Suppressor macrophage (primary cell): ENCODE measurements at places on chromosomes 1 and 21.

DNA sequence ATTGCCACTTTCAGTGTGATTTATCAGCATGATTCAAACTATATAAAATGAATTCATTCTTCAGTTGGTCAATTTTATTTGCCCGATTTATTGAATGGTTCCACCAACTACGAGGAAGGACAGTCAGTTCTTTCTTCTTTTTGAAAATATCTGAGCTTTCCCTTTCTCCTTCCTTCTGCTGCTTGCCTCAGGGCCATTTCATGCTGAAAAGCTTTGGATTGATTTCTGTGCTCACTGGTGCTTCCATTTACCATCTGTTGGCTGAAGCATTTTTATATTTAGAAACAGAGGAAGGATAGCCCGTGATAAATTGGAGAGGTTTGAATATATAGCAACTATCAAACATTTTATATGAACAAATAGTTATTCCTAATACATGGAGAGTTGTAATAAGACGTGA, 68.9 kb upstream of the ADAMTS5 start:
- DNase-seq: no peak

DNA sequence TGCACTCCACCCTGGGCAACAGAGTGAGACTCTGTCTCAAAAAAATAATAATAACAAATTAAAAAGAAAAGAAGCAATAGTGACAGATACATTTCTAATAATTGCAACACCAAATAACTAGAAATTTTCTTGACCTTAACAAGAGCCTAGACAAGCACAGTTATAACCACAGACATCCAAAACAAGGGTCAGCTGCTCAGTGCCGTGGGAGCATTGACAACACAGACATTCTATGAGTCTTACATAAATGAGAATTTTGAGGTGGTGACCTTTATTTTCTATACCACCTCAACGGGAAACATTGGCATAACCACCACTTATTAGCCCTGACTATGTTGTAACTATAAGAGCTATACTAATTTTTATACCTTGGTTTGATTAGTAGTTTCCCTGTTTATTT, 156.1 kb downstream of the NR5A2 start:
- peak; percentile 29 for DNase-seq

- DNase-seq: peak; percentile 40
Measured at GRCh38 chr1:180227861-180228647, 2.0 kb upstream of the LHX4 start.

DNA sequence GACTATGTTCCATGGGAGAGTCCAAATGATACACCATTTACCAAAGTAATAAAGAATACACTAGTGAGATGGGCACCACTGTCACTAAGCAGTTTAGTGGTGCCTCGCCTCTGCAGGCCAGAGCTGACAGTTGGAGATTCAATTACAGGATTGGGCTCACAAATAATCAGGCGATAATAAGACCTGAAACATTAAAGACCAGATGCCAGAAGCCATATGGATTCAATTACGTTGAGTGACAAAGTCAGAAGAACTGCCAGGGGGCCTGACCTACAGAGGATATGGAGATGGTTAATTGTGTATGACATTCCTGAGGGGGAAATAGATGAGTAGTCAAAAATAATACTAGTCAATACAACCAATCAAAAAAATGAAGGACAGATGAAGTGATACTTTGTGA, 65.2 kb upstream of the ST6GALNAC5 start:
- no peak for DNase-seq

- peak; percentile 56 for DNase-seq
Measured at GRCh38 chr1:153533689-153534201, 2.0 kb downstream of the S100A6 start.

DNA sequence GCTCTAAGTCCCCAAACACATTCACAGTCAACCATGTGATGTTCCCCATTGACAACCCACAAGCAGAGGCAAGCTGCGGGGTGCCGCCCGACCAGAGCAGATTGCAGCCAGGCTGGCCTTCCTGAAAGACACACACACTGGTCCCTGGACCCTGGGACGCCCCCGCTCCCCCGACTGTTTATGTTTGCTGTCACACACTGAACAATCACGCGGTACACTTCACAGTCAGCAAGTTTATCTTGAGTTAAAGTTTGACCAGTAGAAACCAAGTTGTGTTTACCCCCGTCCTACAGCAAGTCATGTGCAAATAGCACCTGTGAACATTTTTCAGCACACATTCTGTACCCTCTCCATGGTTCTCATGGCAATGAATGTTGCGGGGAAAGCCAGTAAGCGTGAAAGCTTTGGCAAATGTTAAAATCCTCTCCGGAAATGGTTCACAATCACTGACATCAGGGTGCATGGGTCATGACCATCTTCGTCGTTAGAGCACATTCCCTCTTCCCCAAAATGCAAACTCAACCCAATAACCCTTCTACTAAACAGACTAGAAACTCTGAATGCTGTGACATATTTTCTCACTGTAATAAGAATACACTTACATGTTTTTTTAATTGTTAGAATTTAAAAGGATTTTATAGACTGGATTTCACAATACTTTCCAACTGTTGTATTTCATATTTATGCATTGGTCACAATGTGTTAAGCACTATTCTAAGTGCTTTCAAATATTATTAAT, 33.3 kb upstream of the IRF2BP2 start:
- no peak for DNase-seq

GRCh38 chr1:39102537-39103327, 76.6 kb downstream of the NDUFS5 start:
- peak; percentile 98 for DNase-seq

- no peak for DNase-seq
Measured at GRCh38 chr1:76865696-76866286, 1.5 kb upstream of the ST6GALNAC5 start.

- no peak for DNase-seq
Measured at GRCh38 chr1:78721136-78721535, 71.5 kb downstream of the IFI44 start.

- DNase-seq: peak; percentile 26
Measured at GRCh38 chr1:181064011-181064623, 24.4 kb upstream of the IER5 start.

- DNase-seq: no peak
Measured at GRCh38 chr1:2972879-2973575, 48.2 kb upstream of the ACTRT2 start.

- no peak for DNase-seq
Measured at GRCh38 chr1:6424000-6424565, 493 bp upstream of the ESPN start.

GRCh38 chr1:82947278-82947677, 1051.7 kb downstream of the TTLL7 start:
- no peak for DNase-seq

GRCh38 chr1:176669782-176670181, 206.8 kb downstream of the PAPPA2 start:
- no peak for DNase-seq

DNA sequence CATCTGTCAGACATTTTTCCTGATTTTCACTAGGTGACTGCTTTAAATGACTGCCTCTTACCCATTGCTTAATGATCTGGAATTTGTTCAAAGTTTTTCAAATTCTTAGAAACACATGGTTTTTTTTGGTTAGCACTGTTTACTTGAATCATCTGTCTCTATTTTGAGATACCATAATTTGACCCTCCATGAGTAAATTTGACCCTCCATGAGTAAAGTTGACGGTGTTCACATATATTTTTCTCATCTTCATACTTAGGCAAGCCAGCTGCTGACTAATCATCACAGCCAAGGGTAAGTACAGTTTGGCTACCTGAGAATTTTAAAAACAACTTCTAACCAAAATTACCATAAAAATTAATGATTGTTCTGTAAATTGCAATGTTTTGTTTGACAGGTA, 586.5 kb downstream of the PTBP2 start:
- no peak for DNase-seq

DNA sequence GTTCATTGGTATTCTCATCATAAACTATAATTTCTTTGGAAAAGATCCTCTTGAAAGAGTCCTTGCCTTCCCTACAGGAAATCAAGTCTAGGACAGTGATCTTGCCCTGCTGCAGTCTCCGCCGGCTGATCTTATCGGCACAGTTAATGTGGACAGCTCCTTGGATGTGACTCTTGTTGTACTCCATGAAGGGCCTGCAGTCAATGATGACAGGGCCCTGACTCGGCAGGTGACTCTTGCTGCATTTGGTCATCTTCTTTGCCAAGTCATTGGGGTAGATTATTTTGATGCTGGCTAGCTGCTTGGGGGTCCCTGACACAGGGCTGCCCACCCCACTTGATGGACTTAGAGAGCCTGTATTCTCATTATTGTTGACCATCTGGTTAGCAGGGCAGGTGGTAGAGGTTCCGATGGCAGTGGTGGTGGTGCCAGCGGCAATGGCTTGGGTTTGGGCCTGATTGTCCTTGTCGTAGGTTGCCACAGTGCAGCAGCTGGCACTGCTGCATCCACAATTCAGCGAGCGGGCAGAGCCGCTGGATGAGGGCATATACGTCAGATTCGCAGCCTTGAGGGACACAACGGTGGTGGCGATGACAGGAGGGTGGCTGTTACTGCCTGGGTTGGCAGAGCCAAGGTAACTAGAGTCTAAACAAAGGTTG, 2.7 kb downstream of the DUSP10 start:
- no peak for DNase-seq

DNA sequence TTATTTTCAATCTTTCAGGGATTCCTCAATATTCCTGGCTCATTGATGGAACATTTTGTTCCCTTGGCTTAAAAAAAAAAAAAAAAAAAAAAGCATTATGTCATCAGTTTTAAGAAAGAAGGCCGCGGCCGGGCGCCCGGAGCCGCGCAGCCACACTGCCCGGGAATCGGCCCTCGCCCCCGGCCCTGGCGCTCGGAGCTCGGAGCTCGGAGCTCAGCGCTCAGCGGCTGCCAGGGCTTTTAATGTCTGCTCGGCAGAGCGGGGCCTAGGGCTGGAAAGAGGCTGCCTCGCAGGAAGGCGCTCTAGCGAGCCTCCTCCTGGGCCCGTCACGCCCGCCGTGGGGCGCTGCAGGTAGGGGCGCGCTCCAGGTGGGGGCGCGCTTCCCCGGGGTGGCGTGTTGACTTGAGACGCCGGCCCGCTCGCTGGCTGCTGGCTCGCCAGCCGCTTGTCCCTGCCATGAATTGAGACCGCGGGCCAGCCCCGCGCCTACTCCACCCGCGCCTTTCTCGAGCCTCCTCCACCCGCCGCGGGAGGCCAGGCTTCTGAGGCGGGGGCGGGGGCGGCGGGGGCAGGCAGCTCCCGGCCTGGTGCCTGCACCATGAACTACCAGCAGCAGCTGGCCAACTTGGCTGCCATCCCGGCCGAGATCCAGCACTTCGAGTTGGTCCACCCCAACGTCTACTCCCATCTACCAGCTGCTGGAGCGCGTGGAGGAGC, 5.4 kb upstream of the TDRD5 start:
- DNase-seq: no peak

- peak; percentile 14 for DNase-seq
Measured at GRCh38 chr1:119565131-119565772, 58.2 kb downstream of the HSD3B1 start.

DNA sequence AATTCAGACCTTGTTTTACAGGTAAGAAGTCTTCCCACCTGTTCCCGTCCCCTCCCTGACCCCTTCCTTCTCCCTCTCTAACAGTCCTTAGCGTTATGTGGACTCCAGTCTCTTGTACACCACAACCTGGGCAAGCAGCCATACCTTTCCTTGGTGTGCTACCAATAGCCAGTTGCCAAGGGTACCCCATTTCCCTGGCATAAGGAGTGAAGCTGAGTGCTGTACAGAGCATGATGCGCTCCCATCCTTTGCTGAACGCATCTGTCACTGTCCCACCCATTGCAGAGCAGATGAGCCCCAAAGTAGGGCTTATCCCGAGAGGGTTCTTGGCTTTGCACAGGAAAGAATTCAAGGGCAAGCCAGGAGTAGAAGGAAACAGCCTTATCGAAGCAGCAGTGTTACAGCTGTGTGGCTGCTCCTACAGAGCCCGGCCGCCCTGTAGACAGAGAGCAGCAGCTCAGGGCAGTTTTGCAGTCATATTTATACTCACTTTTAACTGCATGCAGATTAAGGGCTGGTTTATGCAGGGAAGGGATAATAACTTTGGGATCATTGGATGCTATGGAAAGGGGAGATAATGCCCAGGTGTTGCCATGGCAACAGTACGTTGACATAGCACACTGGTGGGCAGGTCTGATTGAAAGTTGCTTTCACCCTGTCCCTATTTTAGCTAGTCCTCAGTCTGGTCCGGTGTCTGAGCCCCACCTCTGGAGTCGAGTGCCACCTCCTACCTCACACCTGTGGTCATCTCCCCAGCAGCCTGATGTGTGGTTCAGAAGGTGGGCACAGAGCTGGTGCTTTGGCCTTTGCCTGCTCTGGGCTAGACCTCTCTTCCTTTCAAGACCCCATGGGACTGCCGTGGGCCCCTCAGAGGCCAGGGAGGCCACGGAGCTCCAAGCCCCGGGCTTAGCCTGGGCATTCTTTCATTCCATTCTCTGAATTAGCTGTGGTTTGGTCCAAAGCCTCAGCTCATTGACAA, 5.1 kb downstream of the FHAD1 start:
- DNase-seq: no peak

DNA sequence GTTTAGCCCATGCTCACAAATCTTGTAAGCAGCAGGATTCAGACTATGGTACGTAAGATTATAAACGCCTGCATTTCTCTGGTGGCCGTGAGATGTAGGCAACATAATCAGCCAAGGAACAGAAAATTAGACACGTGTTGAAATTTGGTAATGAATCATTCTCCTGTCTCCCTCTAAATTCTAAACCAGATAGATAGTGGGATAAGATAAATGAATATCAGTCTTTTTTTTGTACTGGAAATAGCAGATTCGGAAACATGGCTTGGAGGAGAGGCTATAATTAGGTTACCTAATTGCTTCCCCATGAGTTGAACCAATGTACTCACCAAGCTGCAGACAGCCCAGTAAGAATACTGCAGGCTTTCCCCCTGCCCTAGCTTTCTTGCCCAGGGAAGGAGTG, 172.3 kb downstream of the TGFB2 start:
- no peak for DNase-seq

GRCh38 chr1:14522077-14522925, 76.2 kb upstream of the KAZN start:
- DNase-seq: no peak

GRCh38 chr1:166166329-166166697, 488 bp downstream of the FAM78B start:
- no peak for DNase-seq

DNA sequence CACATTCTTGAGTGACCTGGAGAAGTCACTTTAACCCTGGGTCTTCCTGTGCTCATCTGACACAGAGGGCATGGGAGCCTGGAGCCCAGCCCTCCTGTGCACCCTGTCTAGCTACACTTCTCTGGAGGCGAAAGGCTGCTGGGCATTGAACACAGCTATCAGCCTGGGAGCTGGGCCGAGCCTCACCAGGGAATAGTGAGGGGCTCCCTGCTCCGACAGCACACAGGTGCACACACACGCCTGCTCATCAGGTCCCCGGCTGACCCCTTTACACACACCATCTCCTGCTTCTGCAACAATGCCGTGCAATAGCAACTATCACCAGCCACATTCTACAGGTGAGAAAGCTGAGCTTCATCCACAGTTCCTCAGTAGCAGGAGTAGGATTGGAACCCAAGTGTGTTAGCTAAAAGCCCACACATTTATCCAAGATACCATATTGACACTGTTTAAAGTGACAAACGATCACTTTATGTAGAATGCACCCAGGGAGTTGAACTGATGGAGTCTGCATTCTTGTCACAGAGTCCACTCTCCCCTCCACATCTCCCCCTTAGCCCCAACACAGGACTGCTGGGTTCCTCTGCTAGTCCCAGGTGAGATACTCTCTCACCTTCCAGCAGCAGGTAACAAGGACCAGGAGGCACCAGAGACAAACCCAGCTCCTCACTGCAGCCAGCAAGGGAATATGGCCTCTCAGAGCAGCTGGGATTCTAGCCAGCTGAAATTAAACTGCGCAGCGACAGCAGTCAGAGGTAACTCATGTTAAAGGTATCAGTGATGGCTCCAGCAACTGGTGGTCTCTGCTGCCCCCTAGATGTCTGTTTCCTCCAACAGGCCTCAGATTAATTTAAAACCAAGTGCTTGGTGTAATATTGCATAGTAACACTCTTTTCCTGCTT, 18.3 kb upstream of the CAPN8 start:
- DNase-seq: peak; percentile 55
